T-helper 22 cell (primary cell): ENCODE measurements at places on chromosomes 5 and 9.

- no peak for DNase-seq
Measured at GRCh38 chr9:98365227-98365669, 109.8 kb upstream of the TBC1D2 start.

- no peak for DNase-seq
Measured at GRCh38 chr5:95825495-95825894, 3.0 kb upstream of the GLRX start.

- no peak for DNase-seq
Measured at GRCh38 chr5:14587150-14587549, 5.6 kb downstream of the OTULINL start.

DNA sequence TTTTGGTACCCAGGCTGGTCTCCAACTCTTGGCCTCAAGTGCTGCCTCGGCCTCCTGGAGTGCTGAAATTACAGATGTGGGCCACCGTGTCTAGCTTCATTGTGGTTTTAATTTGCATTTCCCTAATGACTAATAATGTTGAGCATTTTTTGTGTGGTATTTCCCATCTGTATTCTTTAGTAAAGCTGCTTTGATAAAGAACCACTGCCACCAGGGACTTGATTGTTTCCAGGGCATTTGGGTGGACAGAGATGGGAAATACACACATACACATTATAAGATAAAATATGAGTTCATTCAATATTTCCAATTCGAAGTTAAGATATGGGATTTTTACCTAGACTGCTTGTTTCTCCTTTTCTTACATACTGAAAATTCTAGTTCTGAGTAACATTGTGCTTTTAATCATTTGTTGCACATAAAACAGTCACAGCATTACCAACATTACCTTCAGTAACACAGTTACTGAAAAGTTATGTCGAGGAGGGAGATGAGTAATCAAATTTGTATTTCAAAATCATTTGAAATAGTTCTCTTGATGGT, 28.9 kb downstream of the HABP4 start:
- DNase-seq = no peak

DNA sequence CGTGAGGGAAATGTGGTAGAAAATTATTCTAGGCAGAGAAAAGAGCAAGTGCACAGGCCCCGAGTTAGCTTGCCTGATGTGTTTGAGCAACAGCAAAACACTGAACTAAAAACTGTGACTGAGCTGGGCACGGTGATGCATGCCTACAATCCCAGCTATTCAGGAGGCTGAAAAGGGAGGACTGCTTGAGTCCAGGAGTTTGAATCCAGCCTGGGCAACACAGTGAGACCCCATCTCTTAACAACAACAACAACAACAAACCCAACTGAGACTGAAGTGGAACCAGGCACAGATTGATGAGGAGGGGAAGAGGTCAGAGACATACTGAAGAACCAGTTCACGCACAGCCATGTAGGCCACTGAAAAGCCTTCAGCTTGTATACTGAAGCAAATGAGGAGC, 42.5 kb downstream of the SCAI start:
- DNase-seq = no peak

- DNase-seq = no peak
Measured at GRCh38 chr9:4762886-4763541, 22.0 kb upstream of the AK3 start.

GRCh38 chr5:109411627-109412026, 1.9 kb upstream of the PJA2 start:
- no peak for DNase-seq

GRCh38 chr5:58751222-58751837, 168.5 kb downstream of the RAB3C start:
- no peak for DNase-seq

- DNase-seq = no peak
Measured at GRCh38 chr9:68705531-68706362, 707 bp downstream of the PIP5K1B start.

DNA sequence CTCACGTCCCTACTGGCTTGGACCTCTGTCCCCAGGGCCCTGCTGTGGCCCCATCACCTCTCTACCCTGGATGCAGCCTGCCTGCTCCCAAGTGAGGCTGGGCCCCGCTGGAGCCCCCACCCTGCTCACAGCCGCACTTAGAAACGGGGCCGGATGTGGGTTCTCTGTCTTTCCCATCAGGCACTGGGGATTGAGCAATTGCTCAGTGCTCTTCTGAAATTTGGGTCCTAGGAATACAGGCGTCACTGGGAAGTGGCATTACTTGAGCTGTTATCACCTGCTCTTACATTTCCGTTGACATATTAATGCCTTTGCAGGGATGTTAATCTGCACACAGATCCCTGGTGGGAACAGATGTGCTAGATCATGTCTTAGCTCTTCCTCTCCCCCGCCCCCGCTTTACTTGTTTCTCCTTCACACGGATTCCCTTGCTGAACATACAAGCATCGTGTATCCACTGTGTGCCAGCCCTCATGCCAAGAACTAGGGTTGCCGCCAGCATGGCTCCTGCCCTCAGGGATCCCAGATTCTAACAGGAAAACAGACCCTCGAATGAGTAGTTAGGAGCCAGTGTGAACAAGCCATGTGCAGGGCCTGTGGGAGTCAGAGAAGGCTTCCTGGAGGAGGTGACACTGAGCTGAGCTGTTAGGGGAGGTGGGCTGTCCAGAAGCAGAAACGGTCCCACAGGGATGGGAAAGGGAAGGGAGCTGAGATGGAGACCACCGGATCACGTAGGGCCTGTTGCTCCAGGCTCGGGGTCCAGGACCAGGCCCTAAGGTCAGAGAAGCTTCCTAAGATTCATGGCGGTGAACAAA, 65.1 kb downstream of the NEK6 start:
- no peak for DNase-seq

- no peak for DNase-seq
Measured at GRCh38 chr5:469752-470483, 26.9 kb downstream of the EXOC3 start.

- no peak for DNase-seq
Measured at GRCh38 chr9:98580956-98581355, 127.8 kb downstream of the GABBR2 start.

DNA sequence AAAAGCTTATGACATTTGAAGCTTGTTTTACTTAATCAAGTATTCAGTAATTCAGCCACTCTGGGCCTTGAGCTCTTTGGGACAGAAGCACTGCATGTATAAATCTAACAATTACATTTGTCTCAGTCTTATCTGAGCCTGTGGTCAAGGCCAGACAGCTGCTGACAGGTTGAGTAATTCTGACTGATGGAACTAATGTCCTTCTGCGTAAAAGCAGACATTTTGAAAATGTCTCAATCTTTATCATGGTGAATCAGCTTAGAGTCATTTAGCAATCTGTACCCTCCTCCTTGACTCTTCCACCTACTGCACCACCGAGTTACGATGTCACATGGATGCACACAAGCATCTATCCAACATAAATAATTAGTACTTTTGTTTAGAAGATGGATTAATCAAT, 400.0 kb downstream of the ARRDC3 start:
- DNase-seq = no peak

- no peak for DNase-seq
Measured at GRCh38 chr9:35814106-35814840, 569 bp downstream of the HINT2 start.

- no peak for DNase-seq
Measured at GRCh38 chr5:167509076-167509475, 782.4 kb upstream of the WWC1 start.

GRCh38 chr5:88281322-88281721, 12.7 kb upstream of the TMEM161B start:
- no peak for DNase-seq

GRCh38 chr9:119451426-119451825, 82.2 kb upstream of the BRINP1 start:
- no peak for DNase-seq

DNA sequence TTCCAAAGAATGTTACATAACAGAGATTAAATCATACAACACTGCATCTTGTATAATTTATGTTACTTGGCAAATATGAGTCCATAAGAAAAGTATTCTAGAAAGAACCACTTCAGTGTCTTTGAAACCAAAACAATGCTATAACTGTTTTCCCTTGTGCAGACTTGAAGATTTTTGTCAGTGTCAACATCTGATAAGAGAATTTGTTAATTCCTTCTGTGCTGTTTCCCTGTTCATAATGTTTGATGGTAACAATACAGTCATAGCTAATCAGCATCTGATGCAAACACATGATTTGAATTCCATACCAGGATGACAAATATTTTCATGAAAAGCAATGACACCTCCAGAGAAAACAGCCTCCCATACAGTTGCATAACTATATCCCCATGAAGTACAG, 306.8 kb downstream of the SEMA5A start:
- DNase-seq = no peak

- DNase-seq = no peak
Measured at GRCh38 chr5:93665648-93666047, 75.8 kb downstream of the POU5F2 start.

- DNase-seq = no peak
Measured at GRCh38 chr5:1878050-1878849, 4.5 kb downstream of the IRX4 start.

- no peak for DNase-seq
Measured at GRCh38 chr5:61389609-61390008, 57.6 kb downstream of the ZSWIM6 start.

DNA sequence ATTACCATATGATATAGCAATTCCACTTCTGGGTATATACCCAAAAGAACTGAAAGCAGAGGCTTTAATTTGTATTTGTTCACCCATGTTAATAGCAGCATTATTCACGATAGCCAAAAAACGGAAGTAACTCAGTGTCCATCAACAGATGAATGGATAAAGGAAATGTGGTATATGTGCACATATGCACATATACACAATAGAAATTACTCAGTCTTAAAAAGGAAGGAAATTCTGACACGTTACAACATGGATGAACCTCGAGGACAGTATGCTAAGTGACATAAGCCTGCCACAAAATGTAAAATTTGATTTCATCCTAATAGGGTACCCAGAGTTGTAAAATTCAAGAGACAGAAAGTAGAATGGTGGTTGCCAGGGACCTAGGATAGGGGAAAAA, 54.9 kb downstream of the NUP155 start:
- no peak for DNase-seq

GRCh38 chr5:109876941-109877669, 187.4 kb downstream of the MAN2A1 start:
- no peak for DNase-seq
